ENCODE measurements at places on chromosomes 3 and 15. TPM values are rescaled to one million over a fixed set of nuclear protein-coding genes. Genes with fewer than 3 reads are reported as not detected.

OXTR gene
- total RNA-seq = 0.14 TPM

GRCh38 chr15:43795997-43796396 lies 3.9 kb downstream of the SERF2 start:
- no peak for DNase-seq

DNA sequence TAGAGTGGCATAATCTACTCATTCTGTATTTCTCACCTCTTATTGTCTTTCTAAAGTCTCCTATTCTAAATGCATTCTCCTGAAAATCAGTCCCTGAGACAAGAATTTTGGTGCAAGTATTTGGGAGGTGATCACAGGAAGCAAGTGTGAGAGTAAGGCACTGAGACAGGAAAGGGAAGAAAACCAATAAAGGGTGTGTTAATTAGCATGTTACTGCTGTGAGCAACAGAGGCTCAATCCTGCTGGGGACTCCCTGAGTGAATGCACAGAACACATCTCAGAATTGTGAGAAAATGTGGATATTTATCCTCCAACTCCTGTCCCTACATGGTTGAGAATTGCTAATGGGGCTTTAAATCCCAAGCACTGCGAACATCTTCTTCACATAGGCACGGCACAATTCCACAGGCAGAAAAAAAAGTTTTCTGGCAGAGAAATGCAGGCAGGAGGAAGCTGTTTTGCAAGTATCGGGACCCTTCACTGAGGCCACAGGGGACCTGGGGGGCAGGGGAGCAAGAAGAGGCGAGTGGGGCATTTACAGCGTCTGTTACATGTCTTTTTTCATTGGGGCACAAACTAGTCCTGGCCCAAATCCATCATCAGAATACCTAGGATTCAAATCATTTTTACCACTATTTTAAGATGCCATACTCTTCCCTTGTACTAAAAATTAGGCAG lies 27.2 kb upstream of the STT3B start:
- no peak for DNase-seq

DNA sequence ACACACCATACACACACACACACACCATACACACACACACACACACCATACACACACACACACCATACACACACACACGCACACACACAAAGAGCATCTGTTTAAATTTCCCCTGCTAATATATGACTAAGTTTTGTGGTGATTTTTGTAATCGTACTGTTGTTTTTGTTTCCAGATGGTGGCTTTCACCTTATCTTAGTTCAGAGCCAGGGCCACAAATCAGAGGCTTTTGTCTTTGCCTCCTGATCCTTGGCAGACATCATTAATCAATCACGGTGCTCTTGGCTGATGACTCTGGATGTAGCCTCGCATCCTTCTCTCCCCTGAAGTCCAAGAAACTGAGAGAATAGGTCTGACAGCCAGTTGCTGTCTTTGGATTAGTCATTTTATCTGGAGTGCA lies 52.1 kb downstream of the EDEM1 start:
- DNase-seq = no peak

GRCh38 chr15:75449585-75450306 lies 1.7 kb downstream of the SIN3A start:
- DNase-seq = no peak

DNA sequence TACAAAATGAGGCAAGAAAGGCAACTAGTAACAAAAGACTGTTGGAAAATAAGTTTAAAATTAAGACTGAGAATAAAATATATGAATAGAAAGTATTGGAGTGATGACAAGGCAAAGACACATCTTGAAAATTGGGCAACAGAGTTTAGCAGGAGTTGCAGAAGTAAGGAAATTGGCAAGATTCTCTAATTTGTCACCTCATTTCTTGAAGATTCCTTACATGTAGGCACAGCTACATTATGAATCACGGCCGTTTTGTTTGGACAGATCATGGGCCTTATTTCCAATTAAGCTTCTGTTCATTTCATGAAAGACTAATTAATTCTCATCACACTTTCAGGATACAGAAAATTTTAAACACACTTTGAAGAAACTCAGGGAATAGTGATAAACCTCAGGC lies 170.1 kb downstream of the ROBO1 start:
- DNase-seq = no peak

- DNase-seq = no peak
These were observed 29.0 kb downstream of the CMSS1 start for GRCh38 chr3:99846477-99847160.

GRCh38 chr15:99452010-99452409 lies 113.8 kb upstream of the MEF2A start:
- no peak for DNase-seq

- DNase-seq = no peak
These were observed 459.1 kb upstream of the BCHE start for GRCh38 chr3:166296179-166296783.

- no peak for DNase-seq
These were observed 709.4 kb downstream of the SQOR start for GRCh38 chr15:46344115-46344724.

TMCO5A gene
- not detected for total RNA-seq

DNA sequence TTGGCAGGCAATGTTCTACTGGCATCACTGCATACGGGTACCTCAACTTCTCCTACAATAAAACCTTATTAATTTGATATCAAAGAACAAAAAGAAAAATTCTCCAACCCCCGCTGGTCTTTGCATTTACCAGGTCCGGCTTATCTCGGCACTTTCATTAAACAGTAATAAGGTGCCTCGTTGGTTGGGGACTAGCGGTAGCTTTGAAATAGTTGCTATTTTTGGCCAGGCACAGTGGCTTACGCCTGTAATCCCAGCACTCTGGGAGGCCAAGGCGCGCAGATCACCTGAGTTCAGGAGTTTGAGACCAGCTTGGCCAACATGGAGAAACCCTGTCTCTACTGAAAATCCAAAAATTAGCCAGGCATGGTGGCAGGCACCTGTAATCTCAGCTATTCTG lies 32.0 kb upstream of the CGNL1 start:
- DNase-seq = no peak

DNA sequence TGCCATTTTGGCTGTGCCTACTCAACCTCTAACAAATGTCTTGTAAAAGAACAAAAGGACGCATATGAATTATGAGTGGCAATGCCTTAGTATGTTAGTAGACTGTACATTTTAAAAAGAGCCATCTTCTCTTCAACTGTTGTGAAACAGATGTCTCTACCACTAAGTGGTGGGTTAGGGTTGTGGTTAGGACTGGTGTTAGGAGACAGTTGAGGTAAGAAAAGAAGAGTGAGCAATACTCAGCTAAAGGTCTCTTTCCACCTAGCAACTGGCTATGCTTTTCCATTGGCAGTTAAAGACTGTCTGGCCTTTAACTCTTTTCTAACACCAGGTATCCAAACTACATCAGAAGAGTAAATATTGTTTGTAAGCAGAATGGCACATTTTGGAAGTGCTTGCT lies 221.7 kb upstream of the TBC1D5 start:
- no peak for DNase-seq

DNA sequence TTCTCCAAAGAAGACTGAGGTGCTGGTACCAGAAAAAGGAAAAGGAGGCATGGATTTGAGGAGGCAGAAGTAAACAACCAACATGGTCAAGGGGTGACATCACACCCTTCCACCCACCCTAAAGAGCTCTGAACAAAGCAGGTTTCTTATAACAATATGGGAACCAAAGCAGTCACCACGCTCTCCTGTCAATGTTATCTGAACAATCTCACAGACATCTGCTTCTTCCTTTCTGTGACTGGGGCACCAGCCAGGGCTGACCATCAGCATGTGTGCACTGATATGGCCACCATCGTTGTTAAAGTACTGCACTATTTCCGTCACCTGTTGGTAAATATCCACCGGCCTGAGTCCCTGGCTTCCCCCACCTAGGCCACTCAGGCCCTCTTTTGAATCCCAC lies 252.9 kb downstream of the SHQ1 start:
- no peak for DNase-seq

LYSMD2 gene
- total RNA-seq = 4.2 TPM

FGF12 gene
- 325 TPM for total RNA-seq

GRCh38 chr3:131541288-131541687 lies 38.5 kb upstream of the MRPL3 start:
- DNase-seq = no peak

DNA sequence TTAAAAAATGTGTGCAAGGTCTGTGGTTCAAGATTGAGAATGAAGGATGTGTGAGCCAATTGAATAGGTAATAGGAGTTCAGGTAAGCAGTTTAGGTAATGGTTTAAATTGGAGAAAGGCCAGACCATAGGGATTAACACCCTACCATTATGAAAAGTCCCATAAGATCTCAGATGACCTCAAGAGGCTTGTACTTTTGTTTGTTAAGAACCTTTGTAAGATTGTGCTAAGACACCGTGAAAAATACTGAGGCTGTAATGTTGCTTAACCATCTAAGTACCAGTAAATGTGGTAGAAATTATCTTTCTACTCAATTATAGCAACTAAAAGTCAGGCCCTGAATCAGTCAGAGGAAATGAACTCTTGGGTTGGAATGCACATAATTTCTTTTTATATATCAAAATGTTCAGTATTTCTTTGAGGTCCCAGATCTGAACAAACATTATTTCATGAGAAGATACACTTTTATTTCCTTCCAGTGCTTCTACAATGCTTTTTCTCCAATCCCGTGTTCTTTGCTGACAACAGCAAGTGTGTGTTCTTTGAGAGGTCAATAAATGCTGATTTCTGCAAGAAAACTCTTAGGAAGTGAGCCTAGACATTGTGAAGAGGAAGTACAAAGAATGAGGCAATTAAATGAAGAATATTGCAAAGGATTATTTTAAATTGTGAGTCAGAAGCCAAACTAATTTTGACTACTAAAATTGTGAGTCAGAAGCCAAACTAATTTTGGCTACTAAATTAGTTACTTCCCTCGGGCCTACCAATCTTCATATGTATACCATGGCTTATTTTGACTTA lies 66.4 kb downstream of the TCF12 start:
- no peak for DNase-seq

DNA sequence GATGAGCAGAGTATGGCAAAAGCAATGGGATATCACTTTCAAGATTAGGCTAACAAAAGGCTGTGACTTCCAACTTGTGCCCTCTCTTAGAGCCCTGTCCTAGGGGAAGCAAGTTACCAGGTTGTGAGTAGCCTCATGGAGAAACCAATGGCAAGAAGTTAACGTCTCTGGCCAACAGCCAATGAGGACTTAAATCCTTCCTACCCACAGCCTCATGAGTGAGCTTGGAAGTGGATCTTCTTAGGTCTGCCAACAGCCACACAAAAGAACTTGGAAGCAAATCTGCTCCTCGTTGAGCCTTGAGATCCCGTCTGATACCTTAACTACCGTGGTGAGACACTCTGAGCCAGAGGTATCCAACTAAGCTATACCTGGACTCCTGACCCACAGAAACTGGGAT lies 5.7 kb downstream of the NME9 start:
- no peak for DNase-seq

- no peak for DNase-seq
These were observed 127.6 kb downstream of the ATP1B3 start for GRCh38 chr3:142004025-142004424.

OR5K2 gene
- not detected for total RNA-seq

DNA sequence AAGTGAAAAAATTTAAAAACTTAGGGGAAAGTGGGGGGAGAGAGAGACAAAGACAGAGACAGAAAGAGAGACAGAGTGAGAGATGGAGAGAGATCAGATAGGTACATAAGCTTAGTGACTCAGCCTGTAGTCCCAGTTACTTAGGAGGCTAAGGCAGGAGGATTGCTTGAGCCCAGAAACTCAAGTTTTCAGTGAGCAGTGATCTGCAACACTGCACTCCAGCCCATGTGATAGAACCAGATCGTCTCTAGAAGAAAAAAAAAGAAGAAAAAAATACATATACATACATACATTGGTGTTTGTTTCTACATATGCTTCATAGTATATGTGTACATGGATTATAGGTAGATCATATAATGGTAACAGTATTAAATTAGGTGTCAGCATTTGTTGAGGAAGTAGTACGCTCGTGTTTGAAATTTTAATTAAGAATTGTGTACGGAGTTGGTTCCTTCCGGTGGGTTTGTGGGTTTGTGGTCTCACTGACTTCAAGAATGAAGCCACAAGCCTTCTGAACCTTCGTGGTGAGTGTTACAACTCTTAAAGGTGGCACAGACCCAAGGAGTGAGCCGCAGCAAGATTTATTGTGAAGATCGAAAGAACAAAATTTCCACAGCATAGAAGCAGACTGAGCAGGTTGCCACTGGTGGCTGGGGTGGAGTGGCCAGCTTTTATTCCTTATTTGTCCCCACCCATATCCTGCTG lies 38.3 kb upstream of the SNRPN start:
- no peak for DNase-seq

FOXB1 gene
- total RNA-seq = not detected

GRCh38 chr3:85862893-85863455 lies 904.2 kb downstream of the CADM2 start:
- DNase-seq = no peak

FURIN gene
- 42.7 TPM for total RNA-seq

TTLL3 gene
- 10.2 TPM for total RNA-seq

CTDSPL2 gene
- 14.7 TPM for total RNA-seq

Measured in left ventricle myocardium inferior (tissue), 1 donor.